Sigmoid colon (tissue), 7 donors: ENCODE measurements at places on chromosomes 1 and 21.
A peak's percentile ranks its signal among the peaks of the same experiment; 100 is the strongest.

DNA sequence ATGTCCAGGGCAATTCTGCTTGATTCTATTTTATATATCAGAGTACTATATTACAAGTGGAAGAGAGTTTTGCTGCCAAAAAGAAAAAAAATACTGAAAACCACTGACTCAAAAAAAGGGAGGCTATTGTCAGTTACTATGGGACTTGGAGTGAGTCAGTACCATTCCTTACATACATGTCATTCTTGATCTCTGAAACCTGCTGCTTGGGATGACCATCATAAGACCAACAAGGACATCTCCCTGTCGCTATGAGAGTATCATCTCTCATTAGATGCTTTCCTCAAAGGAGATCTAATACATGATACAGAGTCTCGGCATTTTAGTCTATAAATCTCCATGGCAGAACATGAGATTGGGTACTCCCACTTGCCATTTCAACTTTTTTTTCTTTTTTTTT lies 11.8 kb upstream of the INPP5B start:
- no peak for DNase-seq
- H3K4me3 ChIP-seq: no peak overlapping the region
- H3K36me3 ChIP-seq: peaks cover 39% of the 10 kb centered on the region
- no peak overlapping the region for H3K27ac ChIP-seq
- H3K4me1 ChIP-seq: no peaks in the 10 kb centered on the region

GRCh38 chr21:42539342-42539741 lies 25.7 kb downstream of the SLC37A1 start:
- no peak overlapping the region for H3K4me3 ChIP-seq
- no peaks in the 10 kb centered on the region for H3K27me3 ChIP-seq
- peak; percentile 50 for DNase-seq
- H3K27ac ChIP-seq: no peak overlapping the region
- H3K36me3 ChIP-seq: peaks cover 32% of the 10 kb centered on the region

DNA sequence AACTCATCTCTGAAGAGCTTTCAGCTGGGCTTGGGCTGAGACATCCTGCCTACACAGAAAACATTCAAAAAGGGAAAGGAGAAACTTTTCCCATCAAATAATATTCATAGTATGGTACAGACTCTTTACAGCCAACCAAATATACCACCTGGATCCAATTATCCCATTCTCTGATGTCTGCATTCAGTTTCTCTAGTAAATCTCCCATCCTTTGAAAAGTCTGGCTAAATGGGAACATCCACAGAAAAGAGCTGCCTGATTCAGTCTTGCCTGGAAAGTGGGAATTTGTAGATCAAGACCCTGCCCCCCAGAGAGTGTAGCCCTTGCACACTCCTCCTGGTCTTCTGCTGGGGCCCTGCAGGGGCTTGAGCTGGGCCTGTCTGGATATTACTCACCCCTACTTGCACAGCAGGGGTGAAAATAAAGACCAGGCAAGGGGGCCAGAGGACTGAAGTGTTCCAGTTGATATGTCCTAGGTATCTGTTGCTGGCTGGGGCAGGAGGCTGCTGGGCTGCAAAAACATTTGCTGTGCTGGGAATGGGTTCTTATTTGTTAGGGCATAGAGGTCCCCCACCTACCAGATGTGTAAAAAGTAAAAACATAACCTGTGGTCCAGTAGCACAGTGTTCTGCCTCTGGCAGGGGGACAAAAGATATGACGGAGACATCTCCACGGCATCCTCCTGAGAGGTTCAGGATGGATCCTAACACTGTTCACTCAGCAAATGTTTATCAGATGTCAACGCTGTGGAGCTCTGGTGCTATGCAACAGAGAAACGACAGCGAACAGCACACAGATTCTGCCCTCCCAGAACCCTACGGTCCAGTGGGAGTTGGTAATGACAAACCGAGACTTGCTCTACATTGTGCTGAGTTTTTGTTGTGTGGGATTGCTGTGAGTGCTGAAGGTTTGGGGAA lies 140.3 kb downstream of the PLXNA2 start:
- no peaks in the 10 kb centered on the region for H3K27me3 ChIP-seq
- no peak overlapping the region for H3K4me3 ChIP-seq
- H3K27ac ChIP-seq: no peak overlapping the region
- DNase-seq: no peak
- H3K4me1 ChIP-seq: no peaks in the 10 kb centered on the region

GRCh38 chr21:45906859-45907258 lies 74.7 kb upstream of the COL6A1 start:
- no peak overlapping the region for H3K27ac ChIP-seq
- no peaks in the 10 kb centered on the region for H3K27me3 ChIP-seq
- H3K4me3 ChIP-seq: no peak overlapping the region

GRCh38 chr1:209403921-209404320 lies 179.6 kb upstream of the CAMK1G start:
- DNase-seq: no peak
- no peaks in the 10 kb centered on the region for H3K27me3 ChIP-seq
- no peaks in the 10 kb centered on the region for H3K4me1 ChIP-seq
- no peak overlapping the region for H3K27ac ChIP-seq
- H3K36me3 ChIP-seq: no peaks in the 10 kb centered on the region

- no peaks in the 10 kb centered on the region for H3K27me3 ChIP-seq
- H3K4me1 ChIP-seq: no peaks in the 10 kb centered on the region
- H3K36me3 ChIP-seq: peaks cover 4% of the 10 kb centered on the region
- DNase-seq: no peak
These were observed 83.3 kb downstream of the FNBP1L start for GRCh38 chr1:93531193-93531592.

DNA sequence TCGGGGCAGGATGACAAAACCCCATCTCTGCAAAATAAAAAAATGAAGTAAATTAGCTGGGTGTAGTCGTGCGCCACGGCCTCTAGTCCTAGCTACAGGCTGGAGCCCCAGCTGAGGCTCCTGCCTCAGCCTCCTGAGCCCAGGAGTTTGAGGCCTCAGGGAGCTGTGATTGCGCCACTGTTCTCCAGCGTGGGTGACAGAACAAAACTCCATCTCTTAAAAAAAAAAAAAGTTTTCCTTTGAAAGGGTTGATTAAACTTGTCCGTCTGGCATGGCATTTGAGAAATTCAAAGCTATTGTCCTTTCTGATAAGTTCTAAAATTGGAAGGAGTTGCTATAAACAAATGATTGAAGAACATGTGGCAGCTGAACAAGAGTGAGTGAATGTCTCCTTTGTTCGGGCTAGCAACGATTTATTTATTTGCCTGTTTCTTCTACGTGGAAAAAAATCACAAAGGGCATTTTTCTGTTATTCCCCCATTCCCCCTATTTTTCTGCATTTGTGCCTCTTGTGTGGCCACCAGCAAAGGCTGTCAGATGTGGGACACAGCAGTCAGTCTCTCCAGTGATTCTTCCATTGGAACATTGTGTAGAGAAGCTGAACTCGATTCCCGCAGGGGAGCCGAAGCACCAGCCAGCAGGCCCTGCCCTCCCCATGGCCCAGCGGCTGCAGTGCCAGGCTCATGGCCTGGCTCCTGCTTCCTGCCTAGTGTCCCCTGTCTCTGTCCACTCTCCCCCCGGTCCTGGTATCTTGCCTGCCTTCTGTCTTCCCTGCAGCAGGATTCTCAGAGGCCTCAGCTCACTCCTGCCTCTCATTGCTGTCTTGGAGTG lies 21.5 kb upstream of the PWP2 start:
- peak overlapping the region; percentile 36 for H3K27ac ChIP-seq
- no peak overlapping the region for H3K4me3 ChIP-seq
- no peaks in the 10 kb centered on the region for H3K4me1 ChIP-seq
- peaks cover 15% of the 10 kb centered on the region for H3K36me3 ChIP-seq

- peak overlapping the region; percentile 79 for H3K4me3 ChIP-seq
- no peak for DNase-seq
- no peaks in the 10 kb centered on the region for H3K36me3 ChIP-seq
- H3K27me3 ChIP-seq: no peaks in the 10 kb centered on the region
- peaks cover 57% of the 10 kb centered on the region for H3K4me1 ChIP-seq
These were observed 859 bp downstream of the IFFO2 start for GRCh38 chr1:18955441-18956192.

DNA sequence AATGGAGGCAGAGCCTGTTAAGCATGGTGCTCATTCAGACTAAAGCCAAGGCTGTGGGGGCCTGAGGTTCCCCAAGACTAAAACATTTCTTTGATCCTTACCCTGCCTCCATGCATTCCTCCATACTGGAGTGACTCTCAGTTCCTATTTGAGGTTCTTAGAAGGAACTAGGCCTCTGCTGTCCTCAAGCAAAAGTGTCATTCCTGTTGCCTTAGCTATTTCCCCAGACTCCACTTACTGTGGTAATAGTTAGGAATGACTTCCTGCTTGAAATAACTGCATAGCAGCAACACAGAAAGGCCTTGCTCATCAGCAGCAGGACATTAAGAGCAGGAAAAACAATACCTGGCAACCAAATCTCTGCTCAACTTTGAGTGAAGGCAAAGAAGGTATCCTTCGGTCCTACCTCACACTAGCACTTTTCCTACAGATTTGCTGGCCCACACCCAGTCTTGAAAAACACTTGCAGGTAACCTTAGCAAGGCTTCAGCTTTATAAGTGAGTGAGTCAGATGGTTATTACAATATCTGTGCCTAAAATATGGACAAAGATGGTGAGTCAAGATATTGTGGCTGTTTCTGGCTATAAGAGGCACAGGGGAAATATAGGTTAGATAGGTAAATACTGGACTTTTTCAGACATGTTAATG lies 14.8 kb downstream of the LRRC41 start:
- no peaks in the 10 kb centered on the region for H3K4me1 ChIP-seq
- H3K27ac ChIP-seq: no peak overlapping the region
- H3K36me3 ChIP-seq: peaks cover 86% of the 10 kb centered on the region
- H3K27me3 ChIP-seq: no peaks in the 10 kb centered on the region
- no peak for DNase-seq

- H3K36me3 ChIP-seq: no peaks in the 10 kb centered on the region
- H3K27ac ChIP-seq: no peak overlapping the region
- DNase-seq: no peak
- H3K4me3 ChIP-seq: no peak overlapping the region
- no peaks in the 10 kb centered on the region for H3K4me1 ChIP-seq
- H3K27me3 ChIP-seq: no peaks in the 10 kb centered on the region
These were observed 16.5 kb downstream of the DYRK1A start for GRCh38 chr21:37383086-37383485.

DNA sequence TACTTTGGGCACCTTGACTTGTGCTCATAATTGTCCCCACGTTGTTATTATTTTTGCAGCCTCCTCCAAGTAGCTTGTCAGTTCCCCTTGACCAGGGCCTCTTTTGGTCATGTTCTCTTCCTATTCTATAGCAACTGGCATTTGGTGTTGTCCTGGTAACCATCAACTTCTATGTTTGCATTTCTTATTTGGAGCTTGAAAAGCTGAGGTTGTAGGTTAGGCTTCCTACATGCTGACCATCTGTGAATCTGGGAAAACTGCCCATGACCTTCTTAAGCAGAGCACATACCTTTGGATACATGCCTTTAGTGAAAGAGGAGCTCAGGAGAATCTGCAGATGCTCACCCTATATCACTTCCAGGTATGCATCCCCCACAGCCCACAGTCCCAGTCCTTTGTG lies 160.8 kb downstream of the HHAT start:
- no peak for DNase-seq
- H3K4me3 ChIP-seq: no peak overlapping the region
- no peaks in the 10 kb centered on the region for H3K27me3 ChIP-seq
- no peaks in the 10 kb centered on the region for H3K36me3 ChIP-seq

DNA sequence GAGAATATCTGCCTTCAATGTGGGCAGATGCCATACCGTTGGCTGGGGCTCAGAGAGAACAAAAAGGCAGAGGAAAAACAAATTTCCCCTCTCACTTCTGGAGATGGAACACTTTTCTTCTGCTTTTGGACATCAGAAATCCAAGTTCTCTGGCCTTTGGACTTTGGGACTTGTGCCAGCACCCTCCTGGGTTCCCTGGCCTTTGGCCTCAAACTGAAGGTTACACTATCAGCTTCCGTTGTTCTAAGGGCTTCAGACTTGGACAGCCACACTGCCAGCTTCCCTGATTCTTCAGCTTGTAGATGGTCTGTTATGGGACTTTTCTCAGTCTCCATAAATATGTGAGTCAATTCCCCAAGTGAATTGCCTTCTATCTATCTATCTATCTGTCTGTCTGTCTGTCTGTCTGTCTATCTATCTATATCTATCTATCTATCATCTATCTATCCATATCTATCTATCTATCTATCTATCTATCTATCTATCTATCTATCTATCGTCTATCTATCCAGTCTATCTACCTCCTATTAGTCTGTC lies 778.1 kb upstream of the TMPRSS15 start:
- no peaks in the 10 kb centered on the region for H3K27me3 ChIP-seq
- no peak for DNase-seq
